Stimulated activated CD4-positive, alpha-beta T cell treated with anti-CD3 and anti-CD28 coated beads, Interleukin-12 subunit alpha, Interleukin-12 subunit beta, amount 100 ng/mL, for 48 hours (primary cell): ENCODE measurements at places on chromosomes 7 and 10.

DNA sequence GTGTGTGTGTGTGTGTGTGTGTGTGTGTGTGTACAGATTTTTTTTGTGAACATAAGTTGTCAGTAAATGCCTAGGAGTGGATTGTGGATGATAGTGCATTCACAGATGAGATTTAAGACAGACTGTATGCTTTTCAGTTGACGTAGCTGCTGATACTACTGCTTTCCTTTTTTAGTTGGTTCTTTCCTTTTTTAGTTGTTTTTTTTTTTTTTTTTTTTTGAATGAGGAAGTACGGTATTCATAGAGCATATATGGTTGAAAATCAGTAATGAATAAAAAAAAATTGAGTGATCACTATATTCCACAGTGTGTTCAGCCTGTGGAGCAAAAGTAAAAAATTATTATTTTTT, 80.5 kb downstream of the RBM33 start:
- DNase-seq: no peak

DNA sequence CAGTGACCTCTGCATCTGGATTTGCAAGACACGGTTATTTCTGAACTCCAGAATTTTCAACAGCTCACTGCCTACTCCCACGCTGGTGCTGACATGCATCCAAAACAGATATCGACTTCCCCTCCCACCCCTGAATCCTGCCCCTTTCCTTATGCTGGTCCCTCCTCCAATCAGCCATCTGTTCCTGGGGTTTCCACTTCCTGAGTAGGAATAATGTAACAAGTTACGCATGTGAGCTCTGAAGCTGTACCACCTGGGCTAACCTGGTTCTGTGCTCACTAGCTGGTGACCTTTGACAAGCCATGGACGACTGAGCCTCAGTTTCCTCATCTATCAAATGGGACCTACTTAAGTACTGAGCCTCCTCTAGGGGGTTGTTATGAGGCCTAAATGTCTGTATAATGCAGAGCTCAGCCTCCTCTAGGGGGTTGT, 1.7 kb upstream of the NCAPG2 start:
- no peak for DNase-seq

GRCh38 chr7:21884496-21884895, 61.2 kb downstream of the CDCA7L start:
- DNase-seq: no peak

DNA sequence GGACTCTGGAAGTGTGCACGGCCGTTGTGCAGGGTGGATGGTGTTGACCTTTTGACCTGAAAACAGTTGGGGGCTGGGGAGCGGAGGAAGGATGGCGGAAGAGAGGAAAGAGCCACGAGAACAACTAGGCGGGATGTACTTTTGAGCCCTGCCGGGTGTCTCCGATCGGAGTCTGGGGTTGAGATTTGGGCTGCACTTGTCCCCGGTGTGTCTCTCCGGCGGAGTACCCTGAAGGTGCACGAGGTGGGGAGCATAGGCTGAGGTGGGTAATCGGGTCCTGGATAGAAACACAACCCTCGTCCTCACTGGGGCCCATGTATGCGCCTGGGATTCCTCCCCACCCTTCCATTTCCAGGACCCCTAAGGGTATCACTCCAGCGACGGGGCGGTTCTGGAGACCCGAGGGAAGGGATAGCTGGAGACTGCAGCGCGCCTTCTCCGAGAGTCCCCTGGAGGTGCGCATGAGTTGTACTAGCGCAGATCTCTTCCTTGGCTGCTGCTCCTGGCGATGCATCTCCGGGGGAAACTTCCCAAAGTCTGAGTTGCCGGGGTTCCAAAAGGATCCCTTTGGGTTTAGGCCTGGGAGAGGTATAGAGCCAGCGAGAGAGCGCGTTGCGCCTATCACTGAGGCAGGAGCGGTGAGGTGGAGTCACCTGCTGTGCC, 4.6 kb upstream of the HMX2 start:
- DNase-seq: no peak

DNA sequence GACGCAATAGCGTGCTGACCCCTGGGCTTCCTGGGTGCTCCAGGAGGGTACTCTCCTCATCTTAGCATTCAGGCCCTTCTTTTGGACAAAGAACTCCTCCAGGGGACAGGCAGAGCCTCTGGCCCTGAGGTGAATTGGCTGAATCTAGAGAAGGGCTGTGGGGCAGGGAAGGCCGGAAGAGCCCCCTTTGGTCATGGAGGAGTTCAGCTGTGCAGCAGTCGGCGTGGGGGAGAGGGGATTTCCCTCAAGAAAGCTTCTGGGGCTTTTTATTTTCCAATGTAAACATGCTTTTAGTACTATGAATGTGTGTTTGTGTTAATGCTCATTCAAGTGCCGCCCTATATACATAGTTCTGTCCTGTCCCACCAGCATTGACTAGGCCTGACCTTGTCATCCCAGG, 38.8 kb downstream of the FIGNL1 start:
- no peak for DNase-seq

GRCh38 chr10:114100848-114101741, 57.4 kb downstream of the ADRB1 start:
- DNase-seq: no peak

GRCh38 chr7:108308276-108308675, 148.0 kb downstream of the NRCAM start:
- no peak for DNase-seq

DNA sequence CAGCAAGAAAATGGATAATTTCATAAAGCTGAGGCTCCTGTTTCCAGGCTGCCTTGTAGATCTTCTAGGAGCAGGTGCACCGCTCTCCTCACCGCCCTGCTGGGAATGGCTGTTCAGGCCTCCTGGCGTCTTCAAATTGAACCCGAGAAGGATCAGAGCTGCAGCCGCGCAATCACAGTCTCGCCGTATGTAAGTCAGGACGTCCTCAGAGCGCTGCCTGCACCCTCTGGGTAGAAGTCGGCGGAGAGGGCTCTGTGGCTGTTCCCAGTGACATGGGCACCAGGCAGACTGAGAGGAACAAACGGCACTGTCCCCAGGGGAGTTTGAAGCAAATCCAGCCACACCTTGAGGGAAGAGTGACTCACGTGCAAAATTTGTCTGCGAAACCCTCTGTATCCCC, 476.9 kb downstream of the TCERG1L start:
- no peak for DNase-seq

DNA sequence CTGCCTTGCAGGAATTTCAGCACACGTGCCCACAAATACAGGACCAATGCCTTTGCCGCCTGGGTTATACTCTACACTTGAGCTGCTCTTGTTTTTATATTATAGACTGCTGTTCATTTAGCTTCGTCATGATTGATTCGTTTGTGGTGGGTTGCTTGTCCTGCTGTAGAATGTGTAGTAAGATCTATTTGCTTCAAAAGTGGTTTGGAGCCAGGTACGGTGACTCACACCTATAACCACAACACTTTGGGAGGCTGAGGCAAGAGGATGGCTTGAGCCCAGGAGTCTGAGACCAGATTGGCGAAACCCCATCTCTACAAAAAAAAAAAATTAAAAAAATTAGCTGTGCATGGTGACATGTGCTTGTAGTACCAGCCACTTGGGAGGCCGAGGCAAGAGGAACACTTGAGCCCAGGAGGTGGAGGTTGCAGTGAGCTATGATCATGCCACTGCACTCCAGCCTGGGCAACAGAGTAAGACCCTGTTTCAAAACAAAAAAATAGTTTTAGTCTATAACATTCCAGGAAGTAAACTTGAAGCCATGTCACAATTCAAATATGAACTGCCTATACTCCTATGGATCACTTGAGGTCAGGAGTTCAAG, 9.0 kb upstream of the RHBDD2 start:
- no peak for DNase-seq

DNA sequence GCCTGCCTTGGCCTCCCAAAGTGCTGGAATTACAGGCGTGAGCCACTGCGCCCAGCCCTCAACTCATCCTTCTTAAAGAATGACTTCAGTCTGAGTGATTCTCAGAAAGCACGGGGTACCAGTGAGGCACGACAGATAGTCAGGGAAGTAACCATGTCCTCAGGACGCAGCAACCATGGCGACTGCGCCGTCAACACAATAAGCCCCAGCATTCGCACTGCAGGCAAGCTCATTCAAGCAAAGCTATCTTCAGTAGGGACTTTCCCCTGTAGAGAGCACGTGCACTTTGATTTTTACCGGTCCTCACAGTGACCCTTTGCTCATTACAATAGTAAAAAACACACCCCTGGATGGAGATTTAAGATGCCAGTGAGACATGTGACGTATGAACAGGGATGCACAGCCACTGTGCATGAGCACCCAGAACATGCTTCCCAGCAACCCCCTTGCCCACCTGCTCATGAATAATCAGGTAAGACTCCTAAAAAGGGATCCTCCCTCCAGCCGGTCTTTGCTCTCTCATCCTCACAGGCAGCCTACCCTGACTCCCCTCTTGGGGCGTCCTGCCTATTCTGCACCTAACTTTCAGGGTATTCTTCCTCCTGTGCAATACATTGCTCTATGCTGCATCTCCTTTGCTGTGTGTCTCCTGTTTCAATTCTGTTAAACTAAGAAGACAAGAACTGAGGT, 9.1 kb downstream of the WDR86 start:
- DNase-seq: no peak

GRCh38 chr7:134891696-134892678, 94.3 kb upstream of the AGBL3 start:
- DNase-seq: no peak

- no peak for DNase-seq
Measured at GRCh38 chr10:689452-690371, at the start of gene DIP2C. Gene DIP2C (minus strand): TSS chr10:689668. CDS start chr10:689578, 90 bp downstream.

DNA sequence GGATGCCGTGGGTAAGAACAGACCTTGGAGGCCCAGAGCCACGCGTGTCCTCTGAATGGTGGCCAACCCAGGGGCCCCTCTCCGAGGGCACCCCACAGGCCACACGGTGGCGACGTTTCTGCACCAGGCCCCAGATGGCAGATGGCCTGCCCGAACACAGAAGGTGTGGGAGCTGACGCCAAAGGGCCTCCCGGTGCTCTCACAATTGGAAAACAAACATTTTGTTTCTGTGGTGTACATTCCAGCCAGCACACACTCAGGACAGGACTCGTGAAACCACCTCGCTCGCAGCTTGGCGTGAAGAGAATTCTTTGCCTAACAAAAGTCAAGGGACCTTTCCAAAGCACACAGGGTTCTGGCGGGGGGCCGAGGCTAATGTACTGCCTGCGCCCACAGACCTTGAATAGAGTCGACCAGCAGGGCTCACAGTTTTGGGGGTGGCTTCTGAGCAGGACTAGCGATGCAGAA, 112.1 kb downstream of the FAM53B start:
- DNase-seq: no peak

DNA sequence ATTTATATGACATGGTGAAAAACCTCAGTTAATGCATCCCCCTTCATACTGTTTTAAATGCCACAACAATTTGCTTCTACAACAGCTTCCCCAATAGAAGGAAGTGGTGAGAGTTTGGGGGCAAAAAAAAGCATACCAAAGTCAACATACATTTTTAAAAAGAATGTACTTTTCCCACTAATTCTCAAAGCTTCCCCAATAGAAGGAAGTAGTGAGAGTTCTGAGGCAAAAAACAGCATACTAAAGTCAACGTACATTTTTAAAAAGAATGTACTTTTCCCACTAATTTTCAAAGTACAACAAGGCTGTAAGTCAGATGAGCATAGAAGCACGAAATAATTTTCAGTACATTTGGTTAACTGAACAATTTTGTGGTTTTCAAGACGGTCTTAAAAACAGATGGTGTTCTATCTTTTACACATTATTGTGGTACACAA, 24.0 kb downstream of the WASL start:
- DNase-seq: no peak

- no peak for DNase-seq
Measured at GRCh38 chr7:45657890-45658715, 83.9 kb downstream of the ADCY1 start.

GRCh38 chr7:5448378-5449037, 24.9 kb upstream of the TNRC18 start:
- no peak for DNase-seq

- no peak for DNase-seq
Measured at GRCh38 chr7:120725376-120726039, 132.4 kb downstream of the TSPAN12 start.

DNA sequence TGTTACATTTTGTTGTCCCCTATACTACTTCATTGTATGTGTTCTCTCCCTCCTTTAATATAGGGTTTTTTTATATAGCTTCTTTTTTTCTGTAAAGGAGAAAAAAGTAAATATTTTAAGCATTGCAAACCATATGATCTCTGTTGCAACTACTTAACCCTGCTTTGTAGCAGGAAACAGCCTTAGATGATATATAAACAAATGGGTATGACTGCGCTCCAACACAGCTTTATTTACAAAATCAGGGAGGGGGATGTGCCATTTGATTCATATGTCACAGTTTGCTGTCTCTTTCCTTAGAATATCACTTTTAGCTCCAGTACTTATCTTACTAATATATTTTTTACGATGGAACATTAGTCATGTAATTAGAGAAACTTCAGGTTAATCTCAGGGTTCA, 155.2 kb upstream of the GNAI1 start:
- DNase-seq: no peak

DNA sequence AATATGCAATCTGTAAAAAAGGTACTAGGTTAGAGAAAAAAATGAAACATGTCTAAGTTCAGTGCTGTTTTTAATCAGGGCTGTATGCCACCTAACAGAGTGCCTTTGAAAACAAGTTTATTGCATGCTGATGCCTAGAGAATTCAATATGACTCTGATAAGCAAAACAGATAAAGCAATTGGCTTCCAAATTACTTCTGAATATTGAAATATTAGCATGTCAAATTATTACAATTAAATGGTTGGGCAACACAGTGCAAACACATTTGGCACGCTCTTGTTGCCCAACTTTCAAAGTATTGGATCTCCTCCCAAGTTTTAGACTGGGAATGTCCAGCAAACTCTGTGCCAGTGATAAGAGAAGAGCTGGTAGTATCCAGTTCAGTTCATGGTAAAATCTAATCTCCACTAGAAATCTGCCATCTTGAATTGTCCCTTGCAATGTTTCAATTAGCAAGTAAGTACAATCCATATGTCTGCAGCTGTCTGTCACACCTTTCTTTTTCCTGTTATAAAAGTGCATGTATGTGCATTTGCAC, 65.2 kb upstream of the FAM133B start:
- no peak for DNase-seq

- no peak for DNase-seq
Measured at GRCh38 chr7:56811081-56811480, 321.2 kb downstream of the ZNF479 start.

- no peak for DNase-seq
Measured at GRCh38 chr10:116073001-116073400, 200.0 kb downstream of the GFRA1 start.

- peak; percentile 42 for DNase-seq
Measured at GRCh38 chr10:17742918-17743317, 9.1 kb upstream of the TMEM236 start.

GRCh38 chr7:133682364-133683181, 429.7 kb downstream of the EXOC4 start:
- DNase-seq: no peak

GRCh38 chr10:7475939-7476338, 65.1 kb upstream of the SFMBT2 start:
- DNase-seq: no peak

DNA sequence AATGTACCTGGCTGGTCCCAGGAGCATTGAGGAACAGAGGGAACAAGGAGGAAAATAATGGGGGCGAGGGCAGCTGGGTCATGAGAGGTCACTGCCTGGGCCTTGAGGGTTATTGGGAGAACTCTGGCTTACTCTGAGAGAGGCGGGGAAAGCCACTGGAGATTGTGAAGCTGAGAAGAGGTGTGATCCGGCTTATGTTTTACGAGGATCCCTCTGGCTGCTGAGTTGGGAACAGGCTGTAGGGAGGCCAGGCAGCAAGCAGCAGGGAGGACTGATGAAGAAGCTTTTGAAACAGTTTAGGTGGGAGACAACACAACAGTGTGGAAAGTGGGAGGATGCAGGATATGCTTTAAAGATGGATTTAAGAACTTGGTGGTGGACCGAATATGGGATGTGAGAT, 87.3 kb downstream of the FANK1 start:
- no peak for DNase-seq

- DNase-seq: no peak
Measured at GRCh38 chr10:63467841-63468240, 2.1 kb upstream of the JMJD1C start.
